ENCODE measurements at places on chromosomes 16 and 17.

DNA sequence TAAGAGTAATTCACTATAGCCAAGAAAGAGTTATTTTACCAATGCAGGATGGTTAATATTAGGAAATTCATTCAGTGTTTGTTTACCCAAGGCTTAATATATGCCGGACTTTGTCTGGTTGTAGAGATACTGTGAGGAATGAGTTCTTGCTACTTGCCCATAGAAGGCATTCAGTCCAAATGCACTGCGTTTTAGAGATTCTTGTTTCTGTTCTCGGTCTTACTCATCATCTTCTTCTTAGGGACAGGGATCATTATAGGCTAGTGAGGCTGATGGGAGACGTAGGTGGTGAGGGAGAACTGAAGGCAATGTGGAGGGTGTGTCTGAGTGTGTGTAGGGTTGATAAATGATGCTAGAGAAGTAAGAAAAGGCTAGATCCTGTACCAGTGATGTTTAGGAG lies 90.7 kb downstream of the OR1D5 start:
- DNase-seq = no peak

- no peak for DNase-seq
Measured at GRCh38 chr17:1384905-1385435, 15.1 kb downstream of the YWHAE start.

- DNase-seq = no peak
Measured at GRCh38 chr17:245611-246010, 64.2 kb upstream of the DOC2B start.

DNA sequence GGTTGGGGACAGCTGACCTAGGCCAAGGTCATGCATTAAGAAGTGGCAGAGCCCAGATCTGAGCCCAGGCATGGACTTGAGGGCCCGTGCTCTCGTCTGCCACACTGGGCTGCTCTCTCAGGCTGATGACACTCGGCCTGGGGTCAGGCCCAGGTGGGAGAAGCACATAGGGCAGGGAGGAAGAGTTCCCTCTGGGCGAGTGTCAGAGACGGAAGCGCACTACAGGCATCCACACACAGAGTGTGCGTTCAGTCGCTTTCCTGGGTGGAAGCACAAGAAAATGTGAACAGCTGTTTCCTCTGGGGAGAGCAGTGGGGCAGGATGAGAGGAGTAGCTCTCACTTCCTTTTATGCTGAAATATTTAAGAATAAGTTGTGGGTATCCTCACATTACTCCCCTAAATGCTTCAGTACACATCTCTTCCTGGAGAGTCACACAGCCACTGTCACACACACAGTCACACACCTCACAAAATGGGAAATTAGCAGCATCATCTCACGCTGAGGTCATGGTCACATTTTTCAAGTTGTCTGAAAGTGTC lies 59.7 kb downstream of the B9D1 start:
- no peak for DNase-seq

- no peak for DNase-seq
Measured at GRCh38 chr16:15518381-15519351, 84.3 kb downstream of the BMERB1 start.

GRCh38 chr17:79298799-79299198 lies 224.2 kb downstream of the ENGASE start:
- no peak for DNase-seq

- DNase-seq = peak; percentile 44
Measured at GRCh38 chr16:8712589-8713361, 38.4 kb downstream of the ABAT start.

- DNase-seq = no peak
Measured at GRCh38 chr17:4800462-4801196, 1.5 kb downstream of the C17orf114 start.

GRCh38 chr16:74837056-74837455 lies 62.4 kb upstream of the FA2H start:
- no peak for DNase-seq

DNA sequence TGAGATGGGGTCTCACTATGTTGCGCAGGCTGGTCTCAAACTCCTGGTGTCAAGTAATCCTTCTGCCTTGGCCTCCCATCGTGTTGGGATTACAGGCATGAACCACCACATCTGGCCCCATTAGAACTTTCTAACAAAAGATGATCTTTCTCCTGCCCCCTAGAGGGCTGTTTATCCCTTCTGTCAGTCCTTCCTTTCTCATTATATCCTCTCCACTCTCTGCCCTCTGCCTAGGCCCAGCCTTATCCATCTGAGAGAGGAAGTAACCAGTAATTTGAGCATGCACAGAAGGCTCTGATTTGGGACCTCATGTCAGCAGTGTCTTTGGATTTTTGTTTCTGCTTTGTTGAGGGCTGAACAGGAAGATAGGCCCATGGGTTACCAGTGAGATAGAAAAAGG lies 4.4 kb upstream of the DHX40 start:
- DNase-seq = no peak

DNA sequence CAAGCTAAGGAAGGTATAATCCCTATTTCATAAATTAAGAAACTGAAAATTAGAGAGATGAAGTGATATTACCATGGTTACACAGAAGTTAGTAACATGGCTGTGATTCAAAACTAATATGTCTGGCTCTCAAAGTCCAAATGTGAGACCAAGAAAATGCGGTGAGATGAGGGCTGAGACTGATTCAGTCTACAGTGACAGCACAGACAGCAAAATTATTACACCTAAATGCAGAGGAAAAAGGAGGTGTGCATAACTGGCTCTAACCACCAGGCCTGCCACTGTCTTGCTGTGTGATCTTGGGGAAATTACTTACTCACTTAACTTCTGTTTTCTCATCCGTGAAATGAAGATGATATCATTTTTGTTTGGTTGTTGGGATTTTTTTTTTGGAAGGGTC lies 270.0 kb upstream of the SOX9 start:
- DNase-seq = no peak

- no peak for DNase-seq
Measured at GRCh38 chr17:67358612-67359011, 7.8 kb downstream of the PSMD12 start.

- no peak for DNase-seq
Measured at GRCh38 chr17:64628641-64629040, 33.5 kb downstream of the SMURF2 start.

DNA sequence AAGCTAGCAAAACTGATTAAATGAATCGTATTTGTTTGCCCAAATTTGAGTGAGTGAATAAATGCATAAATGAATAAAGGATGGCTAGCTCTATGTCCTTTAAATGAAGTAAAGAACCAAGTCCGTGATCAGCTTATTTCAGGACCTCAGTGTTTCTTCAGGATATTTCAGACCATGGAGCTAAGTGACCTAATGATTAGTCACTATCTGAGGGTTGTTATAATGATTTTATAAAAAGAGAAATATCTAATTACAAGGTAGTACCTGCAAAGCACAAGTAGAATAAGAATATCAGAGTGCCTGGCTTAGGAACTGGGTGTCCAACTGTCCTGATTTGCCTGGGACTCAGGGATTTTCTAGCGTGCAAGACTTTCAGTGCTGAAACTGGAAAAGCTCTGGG lies 12.5 kb downstream of the KCNJ2 start:
- DNase-seq = no peak

GRCh38 chr17:82353484-82353883 lies 5.6 kb upstream of the TEX19 start:
- DNase-seq = no peak

DNA sequence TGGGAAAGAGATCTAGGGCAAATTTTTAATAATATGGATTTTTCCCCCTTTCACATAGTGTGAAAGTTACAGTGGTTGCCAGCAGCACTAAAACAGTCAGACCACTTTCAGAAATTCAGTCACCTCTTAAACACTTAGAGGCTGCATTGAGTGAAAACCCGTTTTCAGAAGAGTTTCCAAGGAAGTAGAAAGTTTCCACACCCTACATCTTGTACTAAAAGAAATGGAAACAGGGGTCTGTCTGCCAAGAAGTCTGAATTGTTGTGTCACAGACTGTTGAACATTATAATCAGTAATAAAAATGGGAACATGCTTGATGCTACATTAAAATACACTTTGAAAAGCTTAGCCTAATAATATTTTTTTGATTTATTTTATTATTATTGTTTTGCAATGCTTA lies 278.9 kb upstream of the KCNJ16 start:
- no peak for DNase-seq

GRCh38 chr17:60455378-60455777 lies 33.1 kb downstream of the CHCT1 start:
- DNase-seq = no peak

GRCh38 chr17:78546476-78546875 lies 30.7 kb downstream of the DNAH17 start:
- no peak for DNase-seq

DNA sequence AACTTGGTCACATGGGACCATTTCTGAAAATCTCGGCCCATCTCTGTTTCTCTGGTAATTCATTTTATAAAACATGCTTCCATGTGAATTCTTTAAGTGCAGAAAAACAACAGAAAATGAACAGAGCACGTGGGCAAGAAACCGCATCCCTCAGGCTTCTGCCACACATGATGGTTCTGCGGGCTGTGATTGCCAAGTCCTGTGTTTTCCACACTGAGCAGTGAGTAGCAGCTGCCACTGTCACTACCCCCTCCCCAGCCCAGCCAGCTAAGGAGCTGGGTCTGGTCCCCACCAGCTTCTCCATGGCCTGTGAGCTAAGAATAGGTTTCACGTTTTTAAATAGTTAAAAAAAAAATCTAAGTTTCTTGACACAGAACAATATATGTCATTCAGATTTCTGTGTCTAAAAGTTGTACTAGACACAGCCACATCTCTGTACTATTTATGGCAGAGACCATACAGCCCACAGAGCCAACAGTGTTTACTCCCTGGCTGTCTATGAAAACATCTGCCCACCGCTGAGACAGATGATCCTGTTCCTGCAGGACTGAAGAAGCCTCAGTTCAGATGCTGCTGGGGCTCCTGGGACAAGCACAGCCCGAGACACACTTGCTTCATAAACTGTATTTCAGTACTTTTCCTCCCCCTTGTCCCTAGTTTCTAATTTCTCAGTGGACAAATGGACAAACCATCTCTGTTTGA lies 41.5 kb downstream of the USP22 start:
- DNase-seq = no peak

DNA sequence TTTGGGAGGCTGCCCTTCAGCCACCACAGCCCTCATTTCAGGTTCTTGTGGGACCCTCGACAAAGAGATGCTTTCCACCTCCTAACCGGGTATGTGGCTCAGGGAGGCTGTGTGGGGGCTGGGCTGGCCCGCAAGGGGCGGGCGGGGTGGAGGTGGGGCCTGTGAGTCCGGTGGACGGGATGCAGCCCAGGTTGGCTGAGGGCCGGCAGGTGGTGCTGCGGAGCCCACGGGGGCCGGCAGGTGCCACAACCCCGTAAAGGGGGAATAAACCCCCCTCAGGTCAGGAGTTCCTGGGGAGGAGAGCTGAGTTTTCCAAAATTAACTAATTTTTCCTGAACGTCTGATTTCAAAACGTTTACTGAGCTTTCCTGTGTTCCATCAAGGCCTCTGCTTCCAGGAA lies 4.9 kb upstream of the CIAO3 start:
- no peak for DNase-seq

DNA sequence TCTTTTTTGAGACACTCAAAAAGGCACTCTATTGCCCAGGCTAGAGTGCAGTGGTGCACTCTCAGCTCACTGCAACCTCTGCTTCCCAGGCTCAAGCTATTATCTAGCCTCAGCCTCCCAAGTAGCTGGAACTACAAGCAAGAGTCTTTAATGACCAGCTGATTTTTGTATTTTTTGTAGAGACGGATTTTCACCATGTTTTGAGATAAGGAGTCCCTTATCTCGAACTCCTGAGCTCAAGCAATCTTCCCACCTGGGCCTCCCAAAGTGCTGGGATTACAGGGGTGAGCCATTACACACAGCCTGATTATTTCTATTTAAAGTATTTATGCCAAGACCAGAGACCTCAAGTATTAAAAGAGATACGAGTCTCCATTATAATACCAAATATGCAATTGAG lies 566.1 kb upstream of the CA10 start:
- no peak for DNase-seq

DNA sequence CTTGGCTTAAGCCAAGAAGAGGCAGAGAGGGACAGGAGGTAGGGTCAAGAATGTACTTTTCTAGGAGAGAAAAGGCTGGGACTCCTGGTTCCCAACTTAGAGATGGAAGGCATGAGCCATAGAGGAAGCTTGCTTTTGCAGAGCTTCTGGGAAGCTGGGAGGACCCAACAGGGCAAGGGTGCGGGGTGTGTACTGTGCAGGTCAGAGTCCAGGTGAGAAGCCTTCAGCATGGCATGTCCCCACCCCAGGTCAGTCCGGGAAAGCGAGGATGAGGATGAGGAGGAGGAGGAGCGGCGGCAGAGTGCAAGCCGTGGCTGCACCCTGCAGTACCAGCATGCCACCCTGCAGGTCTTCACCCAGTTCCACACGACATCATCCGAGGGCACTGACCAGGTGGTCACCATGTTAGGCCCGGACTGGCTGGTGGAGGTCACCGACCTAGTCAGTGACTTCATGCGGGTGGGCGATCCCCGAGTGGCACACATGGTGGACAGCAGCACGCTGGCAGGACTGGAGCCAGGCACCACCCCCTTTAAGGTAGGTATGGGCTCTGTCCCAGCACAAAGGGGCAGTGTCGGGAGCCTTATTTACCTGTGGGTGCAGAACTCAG lies 55.3 kb downstream of the TMEM132E start:
- no peak for DNase-seq

DNA sequence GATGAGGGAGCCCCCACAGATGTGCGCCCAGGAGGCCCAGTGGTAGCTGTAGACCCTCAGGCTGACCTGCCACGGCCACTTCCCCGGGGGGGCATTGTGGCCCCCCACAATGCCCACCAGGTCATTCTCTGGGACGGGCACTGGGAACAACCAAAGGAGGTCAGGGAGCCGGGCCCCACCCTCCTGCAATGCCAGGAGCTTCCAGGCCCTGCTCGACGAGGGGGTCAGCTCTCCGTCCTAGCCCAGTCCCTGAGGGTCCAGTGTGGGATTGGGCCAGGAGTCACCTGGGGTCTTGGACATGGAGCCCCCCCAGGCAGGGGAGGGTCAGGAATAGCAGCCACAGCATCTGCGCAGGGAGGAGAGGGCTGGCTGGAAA lies 7.0 kb downstream of the TPSD1 start:
- no peak for DNase-seq

DNA sequence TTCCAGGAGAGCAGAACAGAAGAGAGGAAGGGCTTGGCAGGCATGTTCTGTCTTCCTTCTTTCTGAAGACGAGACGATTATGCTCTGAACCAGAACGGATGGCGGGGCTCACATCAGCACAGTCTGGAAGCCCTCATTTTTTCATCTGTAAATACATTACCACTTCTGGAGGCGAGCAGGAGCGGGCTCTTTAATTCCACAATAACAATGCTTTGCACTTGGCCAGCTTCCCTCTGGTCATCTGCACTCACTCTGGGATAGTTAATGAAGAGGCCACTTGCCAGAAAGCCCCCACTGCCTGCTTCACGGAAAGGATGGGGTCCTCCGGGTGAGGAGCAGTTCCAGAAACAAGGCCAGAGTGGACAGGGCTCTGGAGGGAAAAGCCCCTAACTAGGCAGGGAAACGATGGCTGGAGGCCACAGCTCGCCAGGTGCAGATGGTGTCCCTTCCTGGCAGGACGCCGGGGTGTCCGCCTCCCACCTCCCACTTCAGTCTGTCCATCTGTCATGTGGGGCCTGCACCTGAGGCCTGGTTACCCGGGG lies 13.1 kb upstream of the BCAR1 start:
- DNase-seq = no peak

- no peak for DNase-seq
Measured at GRCh38 chr17:9566067-9566466, 9.6 kb downstream of the STX8 start.

All from neural crest cell (in vitro differentiated cells).